ENCODE measurements at places on chromosomes 16 and 17.

DNA sequence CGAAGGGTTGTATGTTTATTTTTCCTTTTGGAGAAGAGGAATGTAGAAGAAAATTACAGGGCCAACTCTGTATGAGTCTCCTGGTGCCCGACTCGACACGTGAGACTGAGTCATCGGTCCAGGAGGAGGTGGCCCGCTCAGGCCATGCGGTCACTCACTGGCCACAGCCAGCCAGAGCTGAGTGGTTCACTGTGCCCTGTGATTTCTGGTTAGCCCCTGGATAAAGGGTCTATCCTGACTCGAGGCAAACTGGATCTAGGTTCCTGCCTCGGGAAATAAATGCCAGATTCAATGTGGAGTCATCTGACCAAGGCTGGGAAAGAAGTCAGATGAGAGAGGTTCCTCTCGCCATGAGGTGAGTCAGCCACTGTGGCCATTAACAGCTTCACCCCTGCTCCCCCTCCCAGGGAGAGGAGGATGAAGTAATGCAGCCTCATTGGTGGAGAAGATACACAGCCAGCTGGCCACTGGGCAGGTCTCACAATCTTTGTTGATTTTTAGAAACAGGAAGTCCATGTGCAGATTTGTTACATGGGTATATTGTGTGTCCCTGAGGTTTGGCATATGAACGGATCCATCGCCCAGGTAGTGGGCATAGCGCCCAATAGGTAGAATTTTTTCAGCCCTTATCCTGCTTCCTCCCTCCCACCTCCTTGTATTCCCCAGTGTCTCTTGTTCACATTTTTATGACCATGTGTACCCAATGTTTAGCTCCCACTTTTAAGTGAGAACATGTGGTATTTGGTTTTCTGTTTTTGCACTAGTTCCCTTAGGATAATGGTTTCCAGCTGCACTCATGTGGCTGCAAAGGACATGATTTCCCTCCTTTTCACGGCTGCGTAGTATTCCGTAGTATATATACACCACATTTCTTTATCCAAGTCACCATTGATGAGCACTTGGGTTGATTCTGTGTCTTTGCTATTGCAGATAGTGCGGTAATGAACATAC lies 21.7 kb upstream of the USP36 start:
- no peak for DNase-seq

GRCh38 chr17:75473246-75473645 lies 16.8 kb downstream of the TMEM94 start:
- DNase-seq, result no peak

- DNase-seq, result no peak
These were observed 5.7 kb downstream of the SGCA start for GRCh38 chr17:50171371-50172071.

DNA sequence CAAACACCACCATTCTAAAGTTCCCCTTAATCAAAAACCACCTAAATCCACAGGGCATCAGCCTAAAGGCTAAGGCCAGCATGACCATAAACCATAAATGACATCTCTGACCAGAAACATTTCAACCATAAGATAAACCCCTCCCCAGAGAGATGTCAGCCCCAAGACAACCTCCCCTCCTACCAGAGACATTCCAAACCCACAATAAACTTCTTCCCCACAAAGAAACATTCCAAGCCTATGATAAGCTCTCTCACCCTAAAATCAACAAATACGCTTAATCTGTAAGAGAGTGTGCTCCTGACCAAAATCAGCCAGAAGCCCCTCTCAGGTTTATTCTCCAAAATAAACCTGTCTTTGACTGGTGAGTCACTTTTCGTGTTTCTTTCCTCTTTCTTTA lies 54.8 kb downstream of the SLFN5 start:
- DNase-seq, result no peak

- DNase-seq, result no peak
These were observed 29.0 kb downstream of the SRL start for GRCh38 chr16:4212934-4213296.

DNA sequence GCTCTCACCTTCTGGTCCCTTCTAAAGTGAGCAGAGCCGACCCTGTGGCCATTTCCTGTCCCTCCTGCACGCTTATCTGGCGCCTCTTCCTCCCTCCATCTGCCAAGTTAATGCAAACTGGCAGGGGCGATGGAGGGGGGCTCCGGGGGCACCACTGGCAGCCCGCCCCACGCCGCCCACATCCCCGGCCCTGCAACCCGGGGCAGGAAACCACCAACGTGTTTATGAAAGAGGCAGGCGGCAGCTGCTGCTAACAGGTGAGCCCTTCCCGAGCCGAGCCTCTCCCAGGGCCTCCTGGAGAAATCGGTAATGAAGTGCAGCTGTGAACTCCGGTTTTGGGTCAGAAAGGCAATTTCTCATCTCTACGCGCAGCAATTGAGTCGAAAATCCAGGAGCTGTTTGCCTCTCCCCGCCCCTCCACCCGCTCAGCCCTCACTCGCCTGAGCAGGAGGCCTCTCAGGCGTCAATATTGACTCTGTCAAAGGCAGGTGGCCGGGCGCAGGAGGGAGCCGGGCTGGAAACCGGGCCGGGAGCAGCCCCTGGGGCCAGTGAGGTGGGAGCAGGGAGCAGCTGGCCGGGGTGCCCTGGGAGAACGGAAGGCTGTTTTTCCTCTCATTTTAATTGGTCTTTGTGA lies 164.4 kb upstream of the GSE1 start:
- peak; percentile 86 for DNase-seq

DNA sequence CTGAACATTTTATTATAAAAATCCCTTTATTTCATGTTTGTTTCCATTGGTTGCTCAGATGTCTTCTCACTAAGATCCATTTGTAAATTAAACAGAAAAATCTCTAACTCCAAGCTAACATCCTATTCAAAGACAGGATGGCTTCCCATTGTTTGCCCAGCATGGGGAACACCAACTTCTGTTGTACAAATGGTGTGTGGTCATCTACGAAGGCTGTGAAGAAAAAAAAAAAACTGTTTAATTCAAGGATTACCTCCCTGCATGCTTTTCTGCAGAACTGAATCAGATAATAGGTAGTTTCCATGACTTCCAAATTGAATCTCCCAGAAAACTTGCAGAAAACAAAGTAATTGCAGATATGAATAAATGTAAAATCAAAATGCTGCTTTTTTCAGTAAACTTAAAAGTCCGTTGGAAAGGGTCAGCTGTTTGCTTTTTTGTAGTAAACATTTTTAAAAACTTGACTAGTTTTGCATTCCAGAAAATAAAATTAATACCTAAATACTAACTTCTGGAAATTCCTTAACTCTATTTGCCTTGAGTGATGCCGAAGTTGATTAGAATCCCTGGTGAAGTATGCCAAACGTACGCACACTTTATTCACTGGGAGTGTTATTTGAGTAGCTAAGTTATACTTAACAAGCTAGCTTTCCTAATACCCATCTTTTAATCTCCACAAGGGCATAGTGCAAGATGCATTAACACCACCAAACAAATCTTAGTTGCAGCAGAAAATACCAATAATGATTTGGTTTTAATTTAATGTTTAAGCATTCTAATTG lies 7.7 kb downstream of the SALL1 start:
- DNase-seq, result no peak

GRCh38 chr16:83420206-83420760 lies 387.5 kb upstream of the HSBP1 start:
- no peak for DNase-seq

GRCh38 chr17:39062846-39063680 lies 88.4 kb downstream of the PLXDC1 start:
- DNase-seq, result no peak

DNA sequence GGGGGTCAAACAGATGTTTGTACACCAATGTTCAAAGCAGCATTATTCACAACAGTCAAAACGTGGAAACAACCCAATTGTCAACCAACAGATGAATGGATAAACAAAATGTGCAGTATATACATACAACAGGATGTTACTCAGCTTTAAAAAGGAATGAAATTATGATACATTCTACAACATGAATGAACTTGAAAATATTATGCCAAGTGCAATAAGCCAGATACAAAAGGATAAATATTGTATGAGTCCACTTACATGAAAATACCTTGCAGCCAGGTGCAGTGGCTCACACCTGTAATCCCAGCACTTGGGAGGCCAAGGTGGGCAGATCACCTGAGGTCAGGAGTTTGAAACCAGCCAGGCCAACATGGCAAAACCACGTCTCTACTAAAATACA lies 39.9 kb downstream of the UBE2G1 start:
- DNase-seq, result no peak

Data from NCI-H1436 (cell line).